HCT116 (cell line): ENCODE measurements at places on chromosomes 3 and 15. TPM values are rescaled to one million over a fixed set of nuclear protein-coding genes. Genes with fewer than 3 reads are reported as not detected.

Gene HRH1
- total RNA-seq, result 7.0 TPM

Gene GP5
- 0.15 TPM for total RNA-seq

Gene GRK7
- not detected for total RNA-seq

Gene SAMMSON
- not detected for total RNA-seq

Gene MINAR1
- total RNA-seq, result 1.9 TPM

Gene CCDC13
- total RNA-seq, result 2.3 TPM

- no peak for DNase-seq
Observed at GRCh38 chr3:127467391-127467790, 123.1 kb downstream of the TPRA1 start.

- no peak for DNase-seq
Observed at GRCh38 chr3:193768070-193768394, 175.0 kb downstream of the OPA1 start.

DNA sequence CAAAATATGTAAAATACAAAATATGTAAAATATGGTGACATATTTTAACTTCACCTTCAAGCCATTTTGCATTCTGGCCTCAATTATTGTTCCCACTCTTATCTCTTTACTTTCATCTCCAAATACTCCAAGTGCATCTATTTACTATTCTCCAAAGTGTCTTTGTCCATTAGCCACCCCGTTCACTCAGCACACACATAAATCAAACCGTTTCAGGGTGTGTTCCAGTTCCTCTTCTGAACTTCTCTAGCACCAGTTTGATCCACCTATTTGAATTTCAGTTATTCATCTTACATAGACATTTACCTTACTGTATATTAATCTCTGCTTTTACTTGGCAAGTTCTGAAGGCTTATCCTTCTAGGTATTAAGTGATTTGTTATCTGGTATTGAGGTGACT is 45.1 kb downstream of the SGO1 start:
- no peak for DNase-seq

DNA sequence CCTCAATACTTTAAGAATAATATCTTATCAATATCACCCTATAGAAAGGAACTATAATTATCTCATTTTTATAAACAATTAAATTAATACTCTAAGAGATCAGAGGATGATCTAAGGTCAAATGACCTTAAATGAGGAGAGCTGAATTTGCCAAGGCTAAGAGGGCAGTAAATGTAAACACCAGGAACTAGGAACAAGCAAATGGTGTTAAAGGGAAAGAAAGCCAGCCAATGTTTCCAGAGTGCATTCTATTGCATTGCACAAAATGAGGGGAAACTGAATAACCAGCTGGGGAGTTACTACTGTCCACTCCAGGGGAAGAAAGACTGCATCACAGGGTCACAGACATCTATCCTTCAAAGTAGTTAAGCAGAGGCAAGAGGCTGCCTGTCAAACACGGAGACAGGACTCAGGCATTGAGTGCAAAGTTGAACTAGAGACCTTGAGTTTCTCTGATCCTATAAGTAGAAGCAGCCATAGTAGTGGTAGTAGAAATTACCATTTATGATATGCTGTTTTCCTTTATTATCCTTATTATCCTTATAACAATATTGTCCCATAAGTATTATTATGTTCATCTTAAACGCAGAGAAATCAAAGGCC is 466.4 kb downstream of the MAGI1 start:
- DNase-seq, result no peak

- no peak for DNase-seq
Observed at GRCh38 chr3:124685067-124685466, 45.2 kb upstream of the UMPS start.

DNA sequence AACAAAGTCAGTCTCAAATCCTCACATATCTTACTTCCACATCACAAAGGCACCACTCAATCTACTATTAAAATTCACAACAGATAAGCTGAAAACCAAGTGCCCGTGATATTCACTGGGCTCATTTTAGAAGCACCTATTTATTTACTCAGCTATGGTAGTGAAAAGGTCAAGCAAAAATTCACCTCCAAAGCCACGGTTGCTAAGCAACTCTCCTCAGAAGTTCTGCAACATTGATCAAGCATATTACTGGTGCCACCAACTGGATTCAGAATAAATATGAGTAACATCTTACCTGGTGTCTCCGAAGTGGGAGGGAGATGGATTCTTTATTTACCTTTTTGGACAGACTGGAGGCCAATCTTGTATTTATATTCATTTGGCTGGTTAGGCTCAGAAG is 714.8 kb downstream of the FHIT start:
- DNase-seq, result no peak

DNA sequence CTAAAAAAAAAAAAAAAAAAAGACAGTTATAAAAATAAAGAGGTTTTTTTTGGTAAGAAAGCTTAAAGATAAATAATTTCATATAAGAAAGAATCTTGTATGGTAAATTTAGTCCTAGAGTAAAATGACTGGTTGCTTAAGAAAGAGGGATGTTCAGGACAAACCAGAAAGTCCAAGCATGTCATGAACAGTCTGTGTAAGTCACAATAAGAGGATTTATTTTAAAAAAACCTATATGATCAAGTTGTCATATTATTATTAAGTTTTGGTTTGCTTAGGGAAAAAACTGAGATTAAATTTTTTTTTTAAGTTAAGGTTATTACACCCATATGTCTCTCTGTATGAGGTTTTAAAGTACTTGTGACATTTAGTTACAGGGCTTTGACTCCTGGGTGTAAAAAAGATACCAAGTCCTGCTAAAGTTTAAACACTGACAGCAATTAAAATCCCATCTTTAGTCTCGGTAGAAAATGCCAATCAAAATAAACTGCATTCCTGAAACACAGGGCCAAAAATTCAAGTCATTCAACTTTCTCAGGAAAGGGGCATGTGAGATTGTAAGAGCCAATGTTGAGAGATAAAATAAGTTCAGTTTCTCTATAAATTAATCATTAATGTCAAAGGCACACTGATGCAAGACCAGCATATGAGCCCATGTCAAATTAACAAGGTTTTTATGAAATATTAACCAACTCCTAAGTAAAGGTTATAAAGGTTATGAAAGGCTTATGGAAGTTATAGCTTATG is 8.5 kb upstream of the BDH1 start:
- DNase-seq, result no peak

DNA sequence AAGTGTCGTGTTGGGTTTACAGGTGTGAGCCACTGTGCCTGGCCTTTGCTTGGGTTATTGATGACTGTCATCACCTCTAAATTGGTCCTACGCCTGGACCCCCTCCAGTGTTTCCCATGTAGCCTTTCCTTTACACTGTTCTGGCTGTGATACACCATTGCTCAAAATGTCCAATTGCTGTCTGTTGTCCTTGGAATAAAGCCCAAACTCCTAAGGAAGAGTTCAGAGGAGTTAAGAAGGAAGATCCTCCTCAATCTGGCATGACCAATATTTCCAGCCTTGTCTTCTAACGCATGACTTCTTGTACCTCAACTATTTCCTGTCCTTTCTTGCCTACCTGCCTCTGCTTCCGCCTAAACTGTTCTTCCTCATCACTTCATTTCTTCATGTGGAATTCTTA is 113.1 kb downstream of the POLR2M start:
- no peak for DNase-seq

- no peak for DNase-seq
Observed at GRCh38 chr3:77539677-77540076, 499.8 kb downstream of the ROBO2 start.

GRCh38 chr3:41611008-41611407 is 350.9 kb downstream of the ULK4 start:
- no peak for DNase-seq

GRCh38 chr15:66294157-66294931 is 976 bp downstream of the DIS3L start:
- no peak for DNase-seq

DNA sequence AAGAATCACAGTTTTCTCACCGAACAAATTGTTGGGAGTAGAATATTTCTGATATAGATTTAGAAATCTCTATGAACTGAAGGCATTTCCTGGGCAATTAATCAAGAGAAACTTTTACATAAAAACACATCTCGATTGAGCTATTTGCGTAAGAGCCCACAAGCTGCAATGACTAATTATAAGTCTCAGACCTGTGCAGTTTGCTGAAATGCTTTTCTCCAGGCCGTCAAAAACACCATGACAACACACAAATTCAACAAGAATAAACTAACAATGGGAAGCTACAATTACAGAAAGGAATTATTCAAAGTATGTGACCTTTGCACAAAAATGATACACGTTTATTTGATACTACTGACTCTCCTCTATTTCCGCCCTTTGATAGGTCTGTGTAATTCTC is 481.2 kb upstream of the WNT5A start:
- no peak for DNase-seq

DNA sequence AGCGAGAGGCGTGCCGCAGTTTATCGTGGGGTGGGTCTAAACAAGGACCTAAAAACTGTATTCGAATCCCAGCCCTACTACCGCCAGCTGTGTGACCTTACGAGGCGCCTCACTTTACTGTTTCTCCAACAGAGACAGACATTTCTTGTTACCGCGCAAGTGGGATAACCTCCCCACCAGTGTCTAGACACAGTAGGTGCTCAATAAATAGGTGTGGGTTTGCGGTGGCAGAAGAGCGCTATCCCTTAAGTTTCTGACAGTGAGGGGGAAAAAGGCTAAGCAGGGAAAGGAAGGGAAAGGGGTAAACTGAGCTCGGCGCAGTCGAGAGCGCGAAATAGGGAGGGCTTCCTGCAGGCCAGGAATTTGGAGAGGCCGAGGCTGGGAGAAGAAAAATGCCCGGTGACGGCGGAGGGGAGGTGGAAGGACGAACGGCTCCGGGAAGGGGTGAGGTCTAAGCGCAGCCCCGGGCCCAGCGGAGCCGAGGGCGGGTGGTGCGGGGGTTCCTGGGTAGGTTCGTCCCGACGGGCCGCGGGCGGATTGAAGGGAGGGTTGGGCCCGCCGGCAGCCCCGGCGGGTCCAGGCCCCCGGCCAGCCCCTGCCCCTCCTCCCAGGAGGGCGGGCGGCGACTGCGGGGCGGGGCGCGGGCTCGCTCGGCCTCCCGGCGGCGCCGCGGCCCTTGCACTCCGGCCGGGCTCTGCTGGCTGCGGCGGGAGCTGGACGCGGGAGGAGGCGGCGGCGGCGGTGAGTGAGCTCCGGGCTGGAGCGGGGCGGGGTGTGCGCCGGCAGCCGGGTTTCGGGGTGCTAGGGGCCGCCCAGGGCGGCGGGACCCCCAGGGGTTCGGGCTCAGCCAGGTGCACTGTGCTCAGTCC is at the start of gene CGNL1:
Gene CGNL1, plus strand, starts transcription at position 679 of the 869 bp plus-strand sequence. CDS start 61,495 bp downstream, outside the sequence.
- no peak for DNase-seq

- no peak for DNase-seq
Observed at GRCh38 chr15:62835351-62835750, 207.2 kb upstream of the TPM1 start.

- no peak for DNase-seq
Observed at GRCh38 chr3:45765958-45766357, 30.4 kb downstream of the SLC6A20 start.

DNA sequence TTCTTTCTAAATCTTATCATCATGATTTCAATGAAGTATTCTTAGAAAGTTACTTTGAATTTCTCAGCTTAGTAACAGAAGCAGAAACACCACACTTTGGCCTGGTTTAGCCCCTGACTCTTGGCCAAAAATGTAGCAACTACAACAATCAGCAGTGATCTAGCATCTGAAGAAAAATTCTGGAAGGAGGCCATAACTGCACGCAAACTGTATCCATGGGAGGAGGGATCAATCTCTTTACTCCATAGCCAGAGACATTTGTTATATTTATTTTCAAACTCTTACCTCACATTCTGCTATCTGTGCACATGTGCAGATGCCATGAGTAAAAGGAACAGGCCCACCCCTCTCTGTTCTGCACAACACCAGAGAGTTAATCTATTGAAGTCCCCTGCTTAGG is 251.0 kb upstream of the P2RY1 start:
- no peak for DNase-seq

DNA sequence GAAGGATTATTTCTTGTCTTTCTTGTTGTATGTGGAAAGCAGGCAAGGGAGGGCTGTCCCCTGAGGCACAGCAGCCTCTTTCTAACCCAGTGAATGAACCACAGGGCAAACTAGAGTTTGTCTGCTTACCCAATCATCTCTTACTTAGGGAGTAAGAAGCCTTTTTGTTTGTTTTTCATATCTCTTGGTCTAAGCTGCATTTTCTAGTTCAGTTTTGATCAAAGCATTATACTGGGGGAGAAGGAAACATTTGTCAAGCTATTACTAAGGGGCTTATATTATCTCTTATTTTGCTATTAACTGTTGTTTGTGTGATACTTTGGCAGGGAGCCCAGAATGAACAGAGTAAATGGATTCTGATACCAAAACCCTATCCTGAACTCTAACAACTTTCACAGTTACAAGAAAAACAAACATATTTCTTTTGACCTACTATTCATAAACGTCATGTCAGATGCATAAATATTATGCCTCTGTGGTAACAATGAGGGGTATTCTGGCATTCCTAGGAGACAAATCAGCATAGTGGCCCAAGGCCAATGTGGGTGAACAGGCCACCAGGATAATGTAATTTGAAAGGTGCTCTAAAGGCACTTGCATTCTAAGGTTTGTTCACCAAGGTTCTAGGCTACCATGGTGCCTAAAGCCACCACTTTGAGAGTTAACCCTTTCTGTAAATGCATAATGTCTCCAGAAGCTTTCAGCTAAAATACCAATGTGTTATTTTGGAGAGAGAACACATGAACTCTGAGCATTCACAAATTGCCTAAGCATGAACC is 271.6 kb upstream of the ZPLD1 start:
- DNase-seq, result no peak

- DNase-seq, result no peak
Observed at GRCh38 chr3:30646181-30646876, 39.9 kb downstream of the TGFBR2 start.

- DNase-seq, result no peak
Observed at GRCh38 chr3:33644582-33644981, 73.5 kb downstream of the CLASP2 start.

- DNase-seq, result no peak
Observed at GRCh38 chr15:78342021-78342420, 1.9 kb downstream of the CRABP1 start.

DNA sequence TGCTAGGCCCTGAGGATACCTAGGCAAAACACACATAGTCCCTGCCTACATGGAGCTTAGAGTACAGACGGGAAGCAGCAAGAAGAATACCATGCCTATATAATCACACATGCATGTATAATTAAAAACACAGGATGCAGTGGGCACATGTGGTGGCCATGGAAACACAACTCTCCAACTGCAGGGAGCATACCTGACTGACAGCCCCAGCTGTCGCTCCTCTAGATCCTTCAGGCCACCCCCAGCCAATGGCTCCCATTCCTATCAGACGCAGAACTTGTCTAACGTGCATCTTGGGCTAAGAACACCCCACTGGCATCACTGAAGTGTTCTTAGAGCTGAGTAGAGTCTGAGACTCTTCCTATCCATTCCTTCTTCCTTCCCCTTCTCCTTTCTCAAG is 125.5 kb upstream of the FRMD4B start:
- DNase-seq, result no peak
